GM13977 (cell line): ENCODE measurements at places on chromosomes 2 and 18.

DNA sequence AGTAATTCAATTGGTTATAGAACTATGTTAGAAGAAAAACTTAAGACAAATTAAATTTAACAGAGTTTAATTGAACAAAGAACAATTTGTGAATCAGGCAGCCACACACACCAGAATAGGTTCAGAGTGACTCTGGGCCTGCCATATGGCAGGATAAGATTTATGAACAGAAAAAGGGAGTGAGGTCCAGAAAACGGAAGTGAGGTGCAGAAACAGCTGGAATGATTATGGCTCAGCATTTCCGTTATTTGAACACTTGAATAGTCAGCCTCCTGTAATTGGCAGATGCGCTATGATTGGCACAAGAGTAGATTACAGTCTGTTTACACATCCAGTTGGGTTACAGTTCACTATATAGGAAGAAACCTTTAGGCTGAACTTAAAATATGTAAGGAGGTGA lies 99.0 kb downstream of the MBD2 start:
- DNase-seq = no peak

DNA sequence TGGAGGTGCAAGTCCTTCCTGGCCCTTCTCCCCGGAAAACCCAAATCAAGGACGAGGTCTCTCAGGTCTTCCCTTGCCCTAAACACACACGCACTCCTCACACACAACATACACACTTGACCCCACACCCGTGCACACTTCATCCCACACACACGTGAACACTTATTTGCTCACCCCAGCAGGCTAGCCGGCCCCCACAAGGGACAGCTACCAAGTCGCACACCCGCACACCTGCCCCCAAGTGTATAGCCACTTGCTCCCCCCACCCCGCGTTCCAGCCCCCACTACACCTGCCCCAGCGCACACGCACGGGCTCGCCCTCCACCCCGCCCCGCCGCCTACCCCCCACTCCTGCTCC lies 359 bp downstream of the TGFBRAP1 start:
- no peak for DNase-seq

DNA sequence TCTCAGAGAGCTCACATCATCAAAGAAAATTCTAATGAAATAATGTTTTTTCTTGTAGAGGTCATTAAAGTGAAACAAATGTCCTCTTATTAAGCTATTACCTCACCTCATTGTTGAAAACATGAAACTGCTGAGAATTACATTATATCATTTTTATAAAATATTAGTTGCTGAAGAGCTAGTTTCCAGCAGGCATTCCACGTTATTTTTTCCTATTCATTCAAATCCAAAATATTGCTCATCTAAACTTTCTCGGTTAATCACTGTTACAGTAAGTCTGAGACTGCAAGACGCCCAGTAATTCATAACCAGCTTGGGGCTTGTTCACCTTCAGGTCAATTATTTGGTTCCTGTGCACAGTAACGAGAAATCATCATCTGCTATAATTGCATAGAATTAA lies 138.5 kb upstream of the RASGRP3 start:
- DNase-seq = no peak

- DNase-seq = no peak
Observed at GRCh38 chr18:58113337-58113736, 69.3 kb downstream of the NEDD4L start.

DNA sequence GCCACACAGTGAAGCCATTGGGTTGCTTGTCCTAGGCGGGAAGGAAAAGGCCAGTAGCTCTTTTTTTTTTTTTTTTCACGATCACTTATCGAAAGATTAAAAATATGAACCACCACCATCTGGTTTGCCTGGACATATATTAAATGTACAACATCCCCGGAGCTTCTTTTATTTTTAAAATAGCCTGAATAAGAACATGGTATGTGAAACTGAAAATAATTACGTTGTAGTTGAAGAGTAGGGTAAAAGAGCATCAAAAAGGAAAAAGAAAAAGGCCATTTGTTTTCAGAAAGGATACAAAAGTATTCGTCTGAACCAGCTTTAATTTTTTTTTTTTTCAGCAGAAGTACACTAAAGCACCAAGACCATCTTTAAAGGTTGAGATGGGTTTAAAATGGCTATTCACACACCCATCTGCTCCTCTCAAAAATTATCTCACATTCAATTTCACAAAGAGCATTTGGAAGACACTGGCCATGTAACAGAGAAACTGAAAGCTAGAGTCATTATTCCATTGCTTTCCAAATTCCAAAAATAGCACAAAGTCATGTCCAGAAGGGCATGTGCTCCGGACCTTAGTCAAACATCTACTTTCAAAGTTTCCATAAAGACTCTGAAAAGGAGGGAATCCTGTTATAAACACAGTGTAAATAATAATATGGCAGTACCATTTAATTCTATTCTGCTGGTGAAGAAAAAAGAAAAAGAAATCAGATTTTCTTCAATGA lies 82.9 kb downstream of the SCN3A start:
- no peak for DNase-seq

GRCh38 chr2:153311432-153311831 lies 167.1 kb downstream of the RPRM start:
- no peak for DNase-seq
